Naive B cell (primary cell): ENCODE measurements at places on chromosomes 6 and 20. TPM values are rescaled to one million over a fixed set of nuclear protein-coding genes. Genes with fewer than 3 reads are reported as not detected.
A peak's percentile ranks its signal among the peaks of the same experiment; 100 is the strongest.

- no peak for DNase-seq
Measured at GRCh38 chr6:138577151-138577915, 78.0 kb upstream of the NHSL1 start.

DNA sequence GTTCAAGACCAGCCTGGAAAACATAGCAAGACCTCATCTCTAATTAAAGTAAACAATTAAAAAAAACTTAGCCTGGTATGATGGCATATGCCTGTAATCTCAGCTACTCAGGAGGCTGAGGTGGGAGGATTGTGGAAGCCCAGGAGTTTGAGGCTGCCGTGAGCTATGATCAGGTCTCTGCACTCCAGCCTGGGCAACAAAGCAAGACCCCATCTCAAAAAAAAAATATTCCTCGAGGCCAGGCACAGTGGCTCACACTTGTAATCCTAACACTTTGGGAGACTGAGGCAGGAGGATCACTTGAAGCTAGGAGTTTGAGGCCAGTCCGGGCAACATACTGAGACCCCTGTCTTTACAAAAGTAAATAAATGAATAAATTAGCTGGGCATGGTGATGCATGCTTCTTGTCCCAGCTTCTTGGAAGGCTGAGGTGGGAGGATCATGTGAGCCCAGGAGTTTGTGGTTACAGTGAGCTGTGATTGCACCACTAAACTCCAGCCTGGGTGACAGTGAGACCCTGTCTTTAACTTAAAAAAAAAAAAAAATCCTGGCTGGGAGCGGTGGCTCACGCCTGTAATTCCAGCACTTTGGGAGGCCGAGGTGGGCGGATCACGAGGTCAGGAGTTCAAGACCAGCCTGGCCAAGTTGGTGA is 9.3 kb upstream of the C2 start:
- no peak for DNase-seq

- DNase-seq, result no peak
Measured at GRCh38 chr20:34013554-34013953, 19.8 kb downstream of the RALY start.

- DNase-seq, result no peak
Measured at GRCh38 chr6:30837432-30837831, 46.9 kb upstream of the DDR1 start.

DNA sequence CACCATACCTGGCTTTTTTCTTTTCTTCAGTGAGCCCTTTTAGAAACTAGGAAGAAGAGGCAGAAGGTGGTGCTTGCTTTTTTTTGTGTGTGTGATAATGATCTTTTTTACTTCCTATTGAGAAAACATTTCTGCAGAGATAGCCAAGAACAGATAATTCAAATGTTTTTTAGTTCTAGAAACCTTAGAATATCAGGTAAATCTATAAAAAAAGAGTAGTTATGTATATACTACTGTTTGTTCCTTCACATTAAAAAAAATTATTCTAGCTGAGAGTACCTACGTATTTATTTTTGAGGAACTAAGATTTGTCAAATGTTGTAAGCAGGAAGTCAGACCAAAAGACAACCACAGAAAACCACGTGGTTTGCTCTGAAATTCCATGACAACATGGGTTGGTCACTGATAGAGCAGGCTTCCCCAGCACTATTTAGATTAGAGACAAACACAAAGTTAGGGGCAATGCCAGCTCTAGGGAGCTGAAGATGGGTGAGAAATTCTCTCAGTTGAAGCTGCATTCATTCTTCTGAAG is 12.8 kb downstream of the STK4 start:
- peak; percentile 84 for DNase-seq

The IL17A gene
- polyA plus RNA-seq, result not detected

DNA sequence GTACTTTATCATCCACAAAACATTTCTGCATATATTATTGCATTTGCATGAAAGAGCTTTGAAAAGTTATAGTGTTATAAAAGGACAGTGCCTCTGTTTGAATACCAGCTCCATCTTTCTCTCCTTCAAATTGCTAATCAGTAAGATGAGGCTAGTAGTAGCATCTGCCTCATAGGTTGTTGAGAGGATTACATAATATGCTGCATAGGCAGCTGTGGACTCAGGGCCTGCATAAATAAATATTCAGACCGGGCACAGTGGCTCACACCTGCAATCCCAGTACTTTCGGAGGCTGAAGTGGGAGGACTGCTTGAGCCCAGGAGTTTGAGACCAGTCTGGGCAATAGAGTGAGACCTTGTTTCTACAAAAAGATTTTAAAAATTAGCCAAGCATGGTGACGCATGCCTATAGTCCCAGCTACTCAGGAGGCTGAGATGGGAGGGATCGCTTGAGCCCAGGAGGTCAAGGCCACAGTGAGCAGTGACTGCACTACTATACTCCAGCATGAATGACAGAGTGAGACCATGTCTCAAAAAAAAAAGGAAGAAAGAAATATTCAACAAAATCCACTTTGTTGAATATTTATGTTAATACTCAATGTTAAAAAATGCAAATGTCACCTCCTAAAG is 18.3 kb upstream of the SEC63 start:
- no peak for DNase-seq

The ARHGAP18 gene
- 4.0 TPM for polyA plus RNA-seq

DNA sequence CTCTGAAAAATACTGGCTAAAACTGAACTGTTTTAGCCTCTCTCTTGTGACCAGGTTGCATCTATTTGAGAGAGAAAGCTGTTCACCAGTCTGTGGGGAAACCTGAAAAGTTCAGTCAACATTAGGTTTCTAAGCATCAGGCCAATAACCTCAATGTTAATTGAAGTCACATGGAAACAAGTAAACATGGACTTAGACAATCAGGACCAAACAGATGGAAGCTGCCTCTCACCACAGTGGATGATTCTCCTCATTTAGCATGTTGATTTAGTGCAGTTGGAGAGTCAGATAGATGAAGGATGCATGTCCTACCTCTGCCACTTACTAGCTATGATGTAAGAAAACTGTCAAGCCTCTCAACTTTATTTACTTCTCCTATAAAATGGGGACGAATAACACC is 18.2 kb downstream of the SCGN start:
- DNase-seq, result no peak

The ZNF165 gene
- 5.2 TPM for polyA plus RNA-seq

The PMEPA1 gene
- 13.6 TPM for polyA plus RNA-seq

- no peak for DNase-seq
Measured at GRCh38 chr6:99711925-99712324, 105.3 kb downstream of the PRDM13 start.

- DNase-seq, result no peak
Measured at GRCh38 chr20:62276439-62276838, 26.4 kb upstream of the ADRM1 start.

DNA sequence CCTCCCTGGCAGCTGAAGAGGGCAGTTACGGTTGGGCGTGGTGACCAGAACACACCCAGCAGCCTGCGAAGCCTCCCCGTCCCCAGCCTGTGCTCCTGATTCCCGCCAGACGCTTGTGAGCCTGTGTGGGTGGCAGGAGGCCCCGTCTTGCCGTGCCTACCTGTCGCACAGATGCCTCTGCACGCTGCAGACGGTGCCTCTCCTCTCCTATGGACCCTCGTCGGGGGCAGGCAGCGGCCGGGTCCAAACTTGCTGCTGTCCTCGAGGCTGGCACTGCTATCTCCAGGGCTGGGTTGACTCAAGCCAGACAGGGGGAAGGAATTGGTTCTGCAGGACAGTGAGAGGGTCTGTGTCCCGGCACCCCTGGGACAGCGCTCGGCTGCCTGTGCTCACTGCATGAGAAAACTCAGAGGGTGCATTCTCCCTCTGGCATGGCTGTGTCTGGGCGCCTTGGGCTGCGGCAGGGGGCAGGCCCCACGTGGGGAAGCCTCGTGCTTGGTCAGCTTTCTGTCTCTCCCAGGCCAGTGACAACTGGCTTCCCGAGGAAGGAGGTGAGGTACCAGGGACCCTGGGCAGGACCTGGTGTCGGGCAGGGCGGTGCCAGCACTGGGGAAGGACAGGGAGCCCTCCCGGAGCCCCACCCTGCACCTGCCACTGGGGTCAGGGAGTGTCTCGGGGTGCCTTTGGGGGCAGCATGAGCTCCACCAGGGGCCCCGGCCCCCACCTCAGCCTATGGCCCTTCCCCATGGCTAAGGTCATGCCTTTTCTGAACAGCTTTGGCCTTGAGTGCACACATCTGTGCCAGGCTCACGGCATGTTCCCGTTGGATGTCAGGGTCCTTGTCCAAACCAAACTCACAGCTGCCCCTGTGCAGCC is 127.5 kb downstream of the TAF4 start:
- DNase-seq, result no peak

DNA sequence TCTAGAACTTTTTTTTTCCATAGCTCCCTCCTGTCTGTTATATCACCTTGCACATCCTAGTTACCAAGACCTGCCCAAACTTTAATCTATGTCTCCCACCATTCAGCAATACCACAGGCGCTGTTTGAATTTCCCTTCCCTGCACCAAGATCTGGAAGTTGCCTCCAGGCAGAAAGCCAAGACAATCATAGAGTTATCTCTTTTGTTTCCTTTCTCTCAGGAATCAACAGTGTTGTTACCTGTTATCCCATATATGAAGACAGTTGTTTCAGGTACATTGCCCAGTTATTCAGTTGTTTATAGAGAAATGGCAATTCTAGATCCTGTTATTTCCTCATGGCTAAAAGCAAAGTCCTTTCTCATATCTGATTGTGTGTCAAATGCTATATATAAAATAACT is 63.2 kb downstream of the PDSS2 start:
- DNase-seq, result no peak

DNA sequence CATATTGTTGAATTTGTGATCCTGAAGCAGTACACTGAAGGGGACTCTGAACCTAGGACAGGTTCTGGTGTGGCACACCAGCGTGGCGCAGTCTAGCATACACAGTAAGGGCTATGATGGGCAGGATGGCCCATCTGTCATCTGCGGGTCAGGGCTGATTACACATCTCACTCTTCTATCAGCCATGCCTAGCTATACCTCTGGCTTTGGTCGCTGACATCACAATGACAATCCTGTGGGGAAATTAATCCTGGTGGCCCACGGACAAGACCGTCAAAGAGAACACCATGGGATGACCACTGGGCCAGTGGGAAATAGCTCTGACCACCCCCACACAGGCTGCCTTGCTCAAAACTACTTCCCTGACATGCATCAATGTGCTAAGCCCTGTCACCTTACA is 2.8 kb downstream of the SNHG17 start:
- DNase-seq, result no peak

GRCh38 chr6:151551223-151551857 is 57.5 kb downstream of the CCDC170 start:
- DNase-seq, result no peak

The SPATA2 gene
- polyA plus RNA-seq, result 4.5 TPM

GRCh38 chr20:58839474-58839874 is 11.2 kb downstream of the GNAS-AS1 start:
- no peak for DNase-seq

The LAMA2 gene
- polyA plus RNA-seq, result not detected

- no peak for DNase-seq
Measured at GRCh38 chr20:62820208-62820961, 3.5 kb downstream of the COL9A3 start.

The AVP gene
- not detected for polyA plus RNA-seq

DNA sequence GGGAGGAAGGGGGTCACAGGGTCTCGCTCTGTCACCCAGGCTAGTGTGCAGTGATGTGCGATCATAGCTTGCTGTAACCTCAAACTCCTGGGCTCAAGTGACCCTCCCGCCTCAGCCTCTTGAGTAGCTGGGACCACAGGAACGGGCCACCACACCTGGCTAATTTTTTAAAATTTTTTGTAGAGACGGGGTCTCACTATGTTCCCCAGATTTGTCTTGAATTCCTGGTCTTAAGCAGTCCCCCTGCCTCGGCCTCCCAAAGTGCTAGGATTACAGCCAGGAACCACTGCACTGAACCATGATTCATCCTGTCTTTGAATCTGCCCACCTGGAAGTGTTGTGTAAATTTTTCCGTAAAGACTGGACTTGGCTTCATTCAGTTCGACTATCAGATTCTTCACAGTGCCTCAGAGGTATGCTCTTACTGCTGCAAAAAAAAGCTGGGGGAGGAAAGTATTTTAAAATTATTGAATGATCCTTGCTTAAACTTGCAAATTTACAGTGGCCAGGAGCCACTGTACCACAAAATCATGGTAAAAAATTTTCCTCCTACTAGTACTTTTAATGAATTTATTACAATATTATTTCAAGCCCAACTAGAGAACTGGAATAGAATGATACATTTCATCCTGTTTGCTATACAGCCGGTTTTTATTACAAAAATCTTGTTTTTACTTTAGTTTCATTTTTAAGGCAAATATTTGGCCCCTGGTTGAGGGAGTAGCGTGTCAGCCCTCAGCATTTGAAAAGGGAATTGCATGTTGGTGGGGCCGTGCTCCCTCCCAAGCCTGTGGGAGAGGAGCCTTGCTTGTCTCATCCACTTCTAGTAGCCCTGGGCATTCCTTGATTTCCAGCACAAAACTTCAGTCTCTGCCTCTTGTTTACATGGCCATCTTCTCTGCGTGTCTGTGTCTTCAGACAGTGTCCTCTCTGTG is 202.5 kb upstream of the SGK1 start:
- DNase-seq, result no peak

DNA sequence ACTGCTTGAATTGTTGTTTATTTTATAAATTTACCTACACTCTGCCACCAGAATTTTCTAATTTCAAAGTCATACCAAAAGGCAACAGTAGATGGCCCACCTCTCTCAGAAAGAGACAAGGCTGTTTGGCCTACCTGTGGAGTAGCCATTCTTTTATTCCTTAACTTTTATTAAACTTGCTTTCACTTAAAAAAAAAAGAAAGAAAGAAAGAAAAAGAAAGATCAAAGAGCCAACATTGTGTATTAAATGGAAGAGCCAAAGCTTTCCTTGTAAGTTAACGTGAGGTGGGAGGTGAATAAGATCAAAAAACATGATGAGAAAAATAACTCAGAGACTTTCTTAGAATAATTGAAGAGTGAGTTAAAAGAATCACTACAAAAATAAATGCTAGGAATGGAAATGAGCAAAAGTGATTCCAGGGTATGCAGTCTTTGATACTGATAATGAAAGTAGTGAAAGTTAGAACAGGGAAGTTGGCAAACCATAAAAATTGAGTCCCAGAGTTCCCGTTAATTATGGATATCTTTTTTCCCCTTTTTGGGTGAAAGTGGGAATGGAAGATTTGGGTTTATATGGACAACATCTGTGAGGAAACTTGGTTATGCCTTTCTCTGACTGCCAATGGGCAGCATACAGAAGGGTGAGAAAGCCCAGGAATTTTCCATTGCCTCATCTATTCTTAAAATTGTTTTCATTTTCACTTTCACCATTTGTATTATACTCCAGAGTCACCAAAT is 35.9 kb upstream of the MYB start:
- peak; percentile 9 for DNase-seq

The GMDS gene
- 14.6 TPM for polyA plus RNA-seq

GRCh38 chr6:81792826-81793225 is 40.3 kb upstream of the TENT5A start:
- no peak for DNase-seq

- DNase-seq, result no peak
Measured at GRCh38 chr6:144406796-144407195, 121.7 kb downstream of the UTRN start.

The LY6G6D gene
- not detected for polyA plus RNA-seq

- peak; percentile 71 for DNase-seq
Measured at GRCh38 chr6:32192608-32193039, at the start of gene GPSM3. TSS of gene GPSM3 (minus strand) at chr6:32192643. CDS start at chr6:32192513, 130 bp downstream.

The SEL1L2 gene
- not detected for polyA plus RNA-seq

The ADGRF5 gene
- not detected for polyA plus RNA-seq

GRCh38 chr6:129212081-129212480 is 329.1 kb downstream of the LAMA2 start:
- DNase-seq, result no peak
